ENCODE measurements at places on chromosomes 5 and 9.

DNA sequence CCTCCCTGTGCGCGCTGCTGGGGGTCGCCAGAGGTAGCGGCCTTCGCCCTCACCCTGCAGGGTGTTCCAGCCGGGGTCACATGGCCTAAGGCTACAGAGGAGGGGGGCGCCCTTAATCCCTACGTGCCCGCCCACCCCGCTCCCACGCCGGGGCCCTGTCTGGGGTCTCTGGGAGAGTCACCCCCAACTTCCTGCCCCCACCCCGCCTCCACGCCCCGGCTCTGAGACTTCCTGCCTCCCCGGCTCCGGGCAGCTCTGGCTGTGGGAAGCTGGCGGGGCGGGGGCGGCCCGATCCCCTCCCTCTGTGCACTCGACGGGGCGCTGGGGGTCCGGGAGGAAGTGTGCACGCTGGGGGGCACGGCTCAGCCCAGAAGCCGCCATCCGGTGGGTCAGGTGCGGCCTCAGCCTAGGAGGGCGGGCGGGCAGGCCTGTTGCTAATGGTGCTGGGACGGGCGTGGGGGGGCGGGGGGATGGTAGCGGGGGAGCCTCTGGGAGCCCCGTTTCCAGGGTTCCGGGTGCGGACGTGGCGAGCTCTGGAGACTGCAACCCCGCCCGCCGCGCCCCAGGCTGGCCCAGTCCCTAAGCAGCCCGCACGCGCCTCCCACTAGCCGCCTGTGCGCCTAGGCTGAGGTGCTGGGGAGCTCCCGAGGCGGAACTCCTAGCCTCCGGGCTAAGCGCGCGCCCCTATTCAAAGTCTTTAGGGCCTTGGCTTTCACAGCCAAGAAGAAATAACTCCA lies 61.6 kb downstream of the CXXC5 start:
- no peak for DNase-seq

- no peak for DNase-seq
Observed at GRCh38 chr5:71600783-71601182, 13.6 kb downstream of the MCCC2 start.

DNA sequence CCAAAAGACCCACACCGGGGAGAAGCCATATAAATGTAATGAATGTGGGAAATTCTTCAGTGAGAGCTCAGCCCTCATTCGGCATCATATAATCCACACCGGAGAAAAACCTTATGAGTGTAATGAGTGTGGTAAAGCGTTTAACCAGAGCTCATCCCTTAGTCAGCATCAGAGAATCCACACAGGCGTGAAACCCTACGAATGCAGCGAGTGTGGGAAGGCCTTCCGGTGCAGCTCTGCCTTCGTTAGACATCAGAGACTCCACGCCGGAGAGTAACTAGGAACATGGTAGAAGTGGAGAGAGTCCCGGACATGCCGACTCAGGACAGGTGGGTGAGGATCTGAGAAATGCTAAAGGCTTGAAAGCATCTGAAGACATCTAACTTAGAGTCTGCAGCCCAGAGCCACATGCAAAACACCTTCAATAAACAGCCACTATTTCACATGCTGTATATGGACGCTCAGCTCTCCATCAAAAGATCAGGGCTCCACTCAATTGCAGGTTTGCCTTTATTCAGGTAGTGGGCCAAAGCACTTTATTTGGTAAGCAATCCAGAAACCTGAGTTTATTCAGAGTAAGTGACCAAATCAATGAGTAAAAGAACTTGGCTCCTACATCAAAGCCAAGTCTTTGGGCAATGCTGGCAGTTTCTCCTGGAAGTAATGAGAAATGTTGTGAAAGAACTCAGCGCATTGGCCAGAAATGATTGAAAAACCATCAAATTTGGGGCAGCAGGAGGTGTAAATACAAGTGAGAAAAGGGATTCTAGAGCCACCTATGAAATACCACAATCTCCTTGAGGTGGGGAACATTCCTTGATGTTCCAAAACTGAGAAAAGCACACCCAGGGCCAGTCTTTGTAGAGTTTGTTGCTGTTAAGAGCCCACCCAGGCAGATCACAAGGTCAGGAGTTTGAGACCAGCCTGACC lies 6.0 kb downstream of the RPL12 start:
- no peak for DNase-seq

DNA sequence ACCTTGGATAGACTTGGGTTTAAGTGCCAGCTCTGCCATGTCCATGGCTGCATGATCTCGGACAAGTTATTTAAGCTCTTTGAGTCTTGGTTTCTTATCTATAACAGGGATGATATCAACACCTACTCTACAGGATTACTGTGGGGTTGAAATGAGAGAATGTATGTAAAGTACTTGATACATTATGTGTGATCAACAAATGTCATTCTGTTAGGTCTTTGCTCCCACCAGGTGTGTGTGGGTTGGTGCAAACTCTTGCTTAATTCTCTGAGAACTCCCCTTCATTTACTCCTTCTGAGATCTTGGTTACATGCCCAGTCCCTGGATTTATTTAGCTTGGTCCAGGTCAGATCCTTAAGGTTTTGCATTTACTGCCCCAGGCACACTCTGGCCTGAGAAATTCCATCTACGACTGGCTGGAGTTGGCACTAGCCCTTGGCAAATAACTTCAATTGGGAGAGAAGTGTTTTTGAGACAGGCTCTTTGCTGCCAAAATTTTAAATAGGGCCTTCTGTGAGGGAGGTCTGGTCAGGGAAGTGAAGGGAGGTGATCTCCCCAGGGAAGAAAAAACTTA lies 63.5 kb upstream of the KLF9 start:
- DNase-seq: no peak

DNA sequence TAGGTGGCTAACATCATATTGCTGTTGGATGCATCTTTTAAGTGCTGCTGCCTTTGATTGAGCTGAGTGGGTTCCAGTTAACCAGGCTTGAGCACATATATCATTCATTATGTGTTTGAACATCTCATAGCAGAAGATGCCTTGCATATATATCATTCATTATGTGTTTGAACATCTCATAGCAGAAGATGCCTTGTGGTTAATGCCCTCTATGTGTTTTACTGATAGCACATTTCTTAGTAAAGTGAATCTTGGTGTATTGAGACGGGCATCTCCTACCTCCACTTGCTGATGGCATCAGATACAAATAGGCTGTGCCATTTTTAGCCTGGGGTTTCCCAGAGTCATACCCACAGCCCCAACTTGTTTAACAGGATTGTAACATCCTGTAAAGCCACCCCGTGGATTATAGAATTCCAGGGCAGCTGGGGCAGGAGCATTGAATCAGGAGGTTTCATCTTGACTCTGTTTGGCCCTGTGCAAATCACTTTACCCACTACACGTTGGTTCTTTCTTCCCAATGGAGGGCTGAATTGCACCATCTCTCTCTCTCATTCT lies 26.5 kb downstream of the MTAP start:
- DNase-seq: no peak

All from HS-5 (cell line).